Ovary (tissue), 10 donors: ENCODE measurements at places on chromosomes 2 and 18.

DNA sequence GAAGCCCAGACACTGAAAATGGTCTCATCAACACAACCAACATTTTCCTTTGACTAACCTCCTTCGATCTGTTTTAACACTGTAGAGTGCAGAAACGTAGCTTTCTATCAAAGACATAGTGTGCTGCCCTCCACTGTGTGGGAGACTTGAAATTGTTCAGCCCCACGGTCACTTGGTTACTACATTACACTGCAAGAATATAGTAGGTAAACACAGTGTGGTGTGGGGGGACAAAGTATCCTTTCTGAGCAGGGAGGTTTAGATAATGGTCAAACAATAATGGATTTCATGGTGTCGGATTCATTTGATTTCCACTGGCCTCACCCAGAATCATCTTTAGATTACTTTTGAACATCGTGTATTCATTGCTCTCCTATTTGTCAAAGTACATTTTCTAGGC is 181.0 kb downstream of the ERBB4 start:
- no peak for DNase-seq

GRCh38 chr2:105397025-105397722 is 1.7 kb downstream of the FHL2 start:
- DNase-seq = no peak

DNA sequence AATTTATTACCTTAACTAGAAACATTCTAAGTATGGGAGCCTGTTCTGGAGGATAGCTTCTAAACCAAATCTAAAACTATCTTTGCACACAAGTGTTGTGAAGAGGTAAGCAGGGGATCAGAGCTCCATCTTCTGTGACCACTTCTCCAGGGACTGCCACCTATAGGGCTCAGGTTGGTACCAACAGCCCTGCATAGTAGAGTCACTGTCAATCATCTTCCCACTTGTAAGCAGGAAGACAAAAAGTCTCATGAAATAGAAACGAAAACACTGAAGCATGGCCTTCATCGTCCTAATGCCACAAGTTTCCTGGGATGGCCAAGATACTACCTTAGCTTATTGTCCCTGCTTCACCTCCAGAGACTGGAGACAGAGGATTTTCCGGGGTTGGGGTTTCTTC is 43.8 kb downstream of the KANSL3 start:
- no peak for DNase-seq

DNA sequence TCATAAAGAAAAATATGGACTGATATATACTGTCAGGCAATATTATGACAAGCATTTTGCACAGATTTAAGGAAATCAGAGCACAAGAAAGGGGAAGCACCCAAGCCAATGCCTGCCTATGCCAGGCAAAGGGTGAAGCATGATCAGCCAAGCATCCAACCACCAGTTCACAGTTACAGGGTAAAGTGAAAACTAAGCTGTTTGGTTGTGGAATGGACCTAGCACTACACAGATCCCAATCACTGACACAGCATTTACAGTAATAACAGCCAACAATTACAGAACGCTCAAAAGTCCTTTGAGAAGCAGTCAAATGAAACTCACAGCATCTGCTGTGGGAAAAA is 90.3 kb downstream of the SP3 start:
- no peak for DNase-seq

DNA sequence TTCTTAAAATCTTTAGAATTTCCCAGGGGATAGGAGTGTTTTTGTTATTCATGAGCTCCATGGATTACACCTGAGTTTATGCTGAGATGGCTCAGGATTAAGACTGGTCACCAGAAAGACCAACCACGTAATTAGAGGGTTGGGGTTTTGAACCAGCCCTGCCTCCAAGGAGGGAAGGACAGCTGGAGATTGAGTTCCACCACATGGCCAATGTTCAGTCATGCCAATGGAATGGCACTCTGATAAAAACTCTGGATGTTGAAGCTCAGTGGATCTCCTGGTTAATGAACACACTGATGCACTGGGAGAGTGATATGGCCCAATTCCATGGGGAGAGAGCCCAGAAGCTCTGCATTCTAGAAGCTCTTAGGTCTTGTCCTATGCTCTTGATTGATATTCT is 38.7 kb upstream of the PTPN4 start:
- DNase-seq = no peak

DNA sequence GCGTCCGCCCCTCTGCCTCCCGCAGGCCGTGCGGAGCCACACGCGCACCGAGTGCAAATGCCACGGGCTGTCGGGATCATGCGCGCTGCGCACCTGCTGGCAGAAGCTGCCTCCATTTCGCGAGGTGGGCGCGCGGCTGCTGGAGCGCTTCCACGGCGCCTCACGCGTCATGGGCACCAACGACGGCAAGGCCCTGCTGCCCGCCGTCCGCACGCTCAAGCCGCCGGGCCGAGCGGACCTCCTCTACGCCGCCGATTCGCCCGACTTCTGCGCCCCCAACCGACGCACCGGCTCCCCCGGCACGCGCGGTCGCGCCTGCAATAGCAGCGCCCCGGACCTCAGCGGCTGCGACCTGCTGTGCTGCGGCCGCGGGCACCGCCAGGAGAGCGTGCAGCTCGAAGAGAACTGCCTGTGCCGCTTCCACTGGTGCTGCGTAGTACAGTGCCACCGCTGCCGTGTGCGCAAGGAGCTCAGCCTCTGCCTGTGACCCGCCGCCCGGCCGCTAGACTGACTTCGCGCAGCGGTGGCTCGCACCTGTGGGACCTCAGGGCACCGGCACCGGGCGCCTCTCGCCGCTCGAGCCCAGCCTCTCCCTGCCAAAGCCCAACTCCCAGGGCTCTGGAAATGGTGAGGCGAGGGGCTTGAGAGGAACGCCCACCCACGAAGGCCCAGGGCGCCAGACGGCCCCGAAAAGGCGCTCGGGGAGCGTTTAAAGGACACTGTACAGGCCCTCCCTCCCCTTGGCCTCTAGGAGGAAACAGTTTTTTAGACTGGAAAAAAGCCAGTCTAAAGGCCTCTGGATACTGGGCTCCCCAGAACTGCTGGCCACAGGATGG is 7.1 kb upstream of the WNT10A start:
- DNase-seq = no peak

DNA sequence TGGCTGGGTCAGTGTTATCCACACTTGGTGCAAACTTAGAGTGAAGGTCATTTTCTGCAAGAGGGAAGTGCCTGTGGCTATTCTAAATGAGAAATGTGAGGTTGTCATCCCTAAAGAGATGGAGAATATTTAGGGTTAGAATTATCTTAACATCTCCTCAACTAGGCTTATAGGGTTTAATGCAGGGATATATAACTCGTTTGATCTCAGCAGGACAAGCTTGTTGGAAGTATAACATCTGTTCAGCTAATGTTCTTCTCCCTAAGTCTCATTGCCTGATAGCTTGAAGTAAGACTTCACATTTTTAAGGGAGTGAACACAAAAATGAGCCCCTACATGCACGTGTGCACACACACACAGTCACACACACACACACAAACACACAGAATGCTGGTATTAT is 75.9 kb upstream of the NRXN1 start:
- no peak for DNase-seq

GRCh38 chr2:8636721-8637636 is 44.9 kb upstream of the ID2 start:
- DNase-seq = peak; percentile 51

GRCh38 chr2:168571061-168571460 is 115.0 kb downstream of the CERS6 start:
- DNase-seq = no peak

GRCh38 chr18:4758980-4759379 is 303.9 kb upstream of the DLGAP1 start:
- no peak for DNase-seq

DNA sequence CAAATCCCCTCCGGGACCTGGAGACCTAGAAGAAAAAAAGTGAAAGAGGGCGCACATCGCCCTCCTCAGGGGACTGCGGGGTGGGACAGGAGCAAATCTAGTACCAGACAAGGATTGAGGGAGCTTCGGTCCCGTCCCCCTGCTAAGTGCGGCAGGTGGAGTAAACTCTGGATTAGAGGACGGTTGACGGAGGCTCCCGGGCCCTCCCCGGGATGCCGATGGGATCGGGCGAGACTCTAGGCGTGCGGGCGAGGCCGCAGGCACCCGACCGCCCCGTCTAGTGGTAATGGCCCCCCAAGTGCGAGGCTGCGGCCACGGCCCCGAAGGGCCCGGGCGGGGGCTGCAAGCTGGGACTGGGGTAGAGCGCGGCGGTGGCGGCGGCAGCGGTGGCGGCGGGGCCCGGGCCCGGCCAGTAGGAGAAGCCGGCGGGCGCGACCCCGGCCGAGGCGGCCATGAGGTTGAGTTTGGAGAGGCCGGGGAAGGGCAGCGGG is 3.5 kb downstream of the FEV start:
- DNase-seq = no peak

GRCh38 chr2:213157242-213157641 is 5.8 kb upstream of the IKZF2 start:
- DNase-seq = no peak

- no peak for DNase-seq
Measured at GRCh38 chr2:223995569-223995968, 38.3 kb downstream of the MRPL44 start.

- DNase-seq = no peak
Measured at GRCh38 chr2:132566379-132566778, 103.6 kb downstream of the LYPD1 start.

- no peak for DNase-seq
Measured at GRCh38 chr2:1936427-1936980, 192.2 kb upstream of the PXDN start.

DNA sequence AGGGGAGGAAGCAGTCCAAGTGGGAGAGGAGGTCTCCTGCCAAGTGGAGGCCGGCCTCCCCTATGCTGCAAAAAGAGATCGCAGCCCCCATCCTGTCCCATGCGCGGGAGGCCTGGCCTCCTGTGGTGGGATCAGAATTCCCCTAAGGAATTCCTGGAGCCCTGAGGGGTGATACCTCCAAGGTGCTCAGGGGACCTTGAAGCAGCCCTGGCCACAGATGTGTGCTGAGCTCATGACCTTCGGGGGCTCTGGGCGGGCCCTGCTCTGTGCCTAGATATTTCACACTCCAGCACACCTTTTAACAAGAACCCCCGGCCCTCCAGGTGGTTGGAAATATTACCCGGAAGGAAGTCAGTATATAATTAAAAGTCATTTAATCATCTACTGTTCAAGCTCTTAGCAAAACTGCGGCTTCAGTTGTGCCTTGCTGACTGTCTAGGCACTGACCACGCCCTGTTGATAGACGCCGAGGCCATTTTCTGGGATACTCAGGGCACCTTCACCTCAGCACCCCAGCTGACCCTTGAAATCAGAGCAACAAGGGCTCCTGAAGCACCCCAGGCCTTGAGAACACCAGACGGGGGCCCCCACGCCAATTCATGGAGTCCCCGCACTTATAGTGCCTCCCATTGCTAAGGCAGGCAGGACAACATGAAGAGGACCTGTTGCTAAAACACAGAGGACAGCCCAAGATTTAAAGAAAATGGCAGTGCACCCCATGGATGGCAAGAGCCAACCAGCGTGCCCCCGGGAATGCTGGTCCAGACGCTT is 119.1 kb downstream of the NDUFA10 start:
- DNase-seq = no peak

DNA sequence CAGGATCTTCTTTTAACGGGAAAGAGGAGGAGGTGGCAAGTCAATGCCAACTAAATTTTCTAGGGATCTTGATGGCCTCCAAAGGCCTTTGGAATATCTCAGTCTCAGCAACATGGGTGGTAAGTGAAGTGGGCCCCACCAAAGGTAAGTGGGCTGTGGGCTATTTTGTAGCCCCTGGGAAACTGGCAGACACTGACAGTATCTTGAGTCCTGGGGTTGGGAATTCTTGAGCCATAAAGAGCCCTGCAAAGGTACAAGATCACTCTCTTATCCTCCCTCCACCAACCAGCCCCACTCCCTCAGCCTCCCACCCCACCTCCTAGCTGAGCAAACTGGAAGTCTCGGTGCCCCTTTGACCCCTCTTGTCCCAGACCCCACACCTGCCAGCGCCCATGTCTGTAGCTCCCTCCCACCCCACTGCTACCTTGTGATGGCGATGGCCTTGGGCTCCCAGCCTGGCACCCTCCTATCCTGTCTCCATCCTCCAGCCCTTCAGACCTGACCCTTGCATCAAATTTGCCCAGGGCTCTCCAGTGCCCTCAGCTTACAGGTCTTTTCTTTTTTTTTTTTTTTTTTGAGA is 8.5 kb downstream of the ATP6V1B1 start:
- DNase-seq = no peak

DNA sequence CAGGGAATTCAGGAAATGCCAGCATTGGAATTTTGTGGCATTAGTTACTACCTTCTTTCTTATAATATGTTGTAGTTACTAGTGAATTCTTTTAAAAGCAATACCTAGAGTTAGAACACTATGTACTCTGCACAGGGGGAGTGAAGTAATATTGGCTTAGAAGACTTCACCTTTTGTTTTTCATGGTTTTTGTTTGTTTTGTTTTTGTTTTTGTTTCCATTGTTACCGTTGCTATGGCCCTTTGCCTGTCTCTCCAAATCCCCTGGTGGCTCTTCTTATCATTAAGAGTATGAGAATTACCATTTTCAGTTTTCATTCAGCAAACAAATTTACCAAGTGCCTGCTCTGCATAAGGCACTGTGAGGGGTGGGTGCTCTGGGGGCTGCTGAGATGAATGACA is 160.1 kb downstream of the HAUS1 start:
- DNase-seq = no peak

- no peak for DNase-seq
Measured at GRCh38 chr2:73254343-73255006, 20.4 kb downstream of the CCT7 start.
